ENCODE measurements at places on chromosomes 1 and 21. TPM values are rescaled to one million over a fixed set of nuclear protein-coding genes. Genes with fewer than 3 reads are reported as not detected.

DNA sequence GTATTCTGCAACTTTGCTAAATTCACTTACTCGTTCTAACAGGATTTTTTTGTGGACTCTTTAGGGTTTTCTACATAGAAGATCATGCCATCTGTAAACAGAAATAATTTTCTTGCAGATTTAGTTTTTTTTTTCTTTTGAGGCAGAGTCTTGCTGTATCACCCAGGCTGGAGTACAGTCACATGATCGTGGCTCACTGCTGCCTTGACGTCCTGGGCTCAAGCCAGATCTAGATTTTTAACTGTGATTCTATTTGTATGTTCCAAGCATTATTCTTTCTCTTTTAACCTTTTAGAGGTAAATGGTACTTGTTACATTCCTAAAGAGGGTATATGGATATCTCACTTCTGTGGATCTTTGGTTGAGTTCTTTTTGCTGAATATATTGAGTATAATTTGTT lies 18.6 kb downstream of the FABP3 start:
- DNase-seq: no peak

DNA sequence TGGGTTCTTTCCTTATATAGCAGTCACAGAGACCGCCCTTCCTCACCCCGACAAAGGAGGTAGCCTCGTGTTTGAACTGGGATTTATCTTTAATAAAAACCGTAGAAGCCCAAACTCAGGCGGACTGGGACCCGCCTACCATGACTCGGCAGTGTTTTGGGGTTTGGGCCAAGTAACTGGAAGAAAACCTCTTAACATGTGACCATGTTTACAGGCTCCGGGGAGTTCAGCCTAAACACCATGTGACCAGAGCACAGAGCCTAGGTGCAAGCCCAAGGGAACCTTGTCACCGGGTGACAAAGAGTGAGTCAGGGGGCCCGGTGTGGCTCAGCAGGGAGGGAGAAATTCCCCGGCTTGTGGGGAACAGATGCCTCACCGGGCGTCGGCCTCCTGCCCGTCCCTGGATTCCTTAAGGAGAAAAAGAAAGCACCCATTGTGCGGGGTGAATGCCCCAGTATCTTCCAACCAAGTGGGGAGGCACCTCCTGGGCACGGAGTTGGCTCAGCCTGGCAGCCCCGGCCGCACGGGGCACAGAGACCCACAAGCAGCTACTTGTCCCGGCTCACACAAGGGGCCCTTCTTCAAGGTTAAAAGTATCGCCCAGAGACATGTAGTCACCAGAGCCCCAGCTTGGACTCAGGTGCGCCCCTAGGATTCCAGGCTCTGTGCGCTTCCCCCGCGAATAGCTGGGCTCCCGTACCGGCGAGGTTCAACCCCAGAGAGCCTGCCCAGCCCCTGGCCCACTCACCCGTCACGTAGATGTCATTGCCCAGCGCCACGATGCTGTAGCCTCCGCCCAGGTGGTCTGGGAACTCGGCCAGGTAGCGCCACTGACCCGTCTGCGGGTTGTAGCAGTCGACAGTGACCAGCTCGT lies 1.4 kb downstream of the KLHL21 start:
- no peak for DNase-seq

DNA sequence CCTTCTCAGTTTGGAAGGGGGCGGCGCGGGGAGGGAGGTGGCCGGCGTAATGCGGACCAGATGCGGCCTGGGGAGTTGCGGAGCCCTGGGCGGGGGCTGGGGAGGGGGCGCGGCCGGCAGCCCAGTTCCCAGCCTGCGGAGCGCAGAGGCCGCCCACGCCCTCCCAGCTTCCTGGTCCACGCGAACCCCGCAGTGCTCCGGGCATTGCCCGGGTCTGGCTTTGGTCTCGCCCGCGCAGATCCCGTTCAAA lies 695 bp downstream of the DMBX1 start:
- no peak for DNase-seq

DNA sequence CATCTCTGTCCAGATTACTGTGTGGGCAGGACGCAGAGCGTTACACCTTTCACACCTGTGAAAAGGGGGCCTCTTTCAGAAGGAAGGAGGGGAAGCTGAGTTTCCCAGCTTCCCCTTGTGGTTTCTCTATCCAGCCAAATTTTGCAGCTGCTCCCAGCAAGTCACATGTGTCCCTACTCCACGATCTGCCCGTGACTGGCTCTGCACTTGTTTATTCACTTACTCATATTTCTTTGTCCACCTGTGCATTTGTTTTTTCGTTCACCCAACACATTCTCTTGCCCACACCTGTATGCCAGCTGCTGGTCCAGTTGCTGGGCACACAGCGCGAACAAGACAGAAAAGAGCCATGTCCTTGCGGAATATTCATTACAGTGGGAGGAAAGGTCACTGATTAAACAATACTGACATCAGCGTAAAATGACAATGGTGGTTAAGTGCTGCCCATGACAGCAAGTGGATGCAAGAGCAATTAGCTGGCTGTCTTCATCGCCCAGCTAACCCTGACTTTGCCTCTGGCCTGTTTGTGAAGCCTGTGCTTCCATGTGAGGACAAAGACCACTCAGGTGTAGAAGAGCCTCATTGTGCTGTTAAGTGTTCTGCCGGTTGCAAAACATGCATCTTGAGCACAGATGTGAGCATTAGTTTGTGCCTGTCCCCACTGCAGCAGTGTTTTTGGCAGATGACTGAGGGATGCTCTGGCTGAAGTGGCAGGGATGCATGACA lies 28.6 kb upstream of the NEK2 start:
- no peak for DNase-seq

GRCh38 chr21:21921410-21922232 lies 923.4 kb downstream of the NCAM2 start:
- no peak for DNase-seq

GRCh38 chr21:45620201-45620923 lies 23.2 kb upstream of the PCBP3 start:
- no peak for DNase-seq

DNA sequence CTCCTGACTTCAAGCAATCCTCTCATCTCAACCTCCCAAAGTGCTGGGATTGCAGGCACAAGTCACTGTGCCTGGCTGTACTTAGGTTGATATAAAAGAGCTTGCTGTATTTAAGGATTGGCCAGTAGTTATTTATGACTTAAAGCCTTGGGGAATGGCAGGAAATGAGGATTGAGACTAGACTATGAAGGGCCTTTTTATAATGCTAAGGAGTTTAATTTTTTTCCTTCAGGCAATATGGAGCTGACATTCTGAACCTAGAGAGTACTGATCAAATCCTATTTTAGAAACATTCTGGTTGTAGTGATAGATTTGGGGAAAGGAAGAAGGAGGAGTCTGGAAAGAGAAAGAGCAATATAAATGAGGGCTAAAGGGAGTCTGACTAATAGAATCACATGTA lies 44.7 kb downstream of the MSH4 start:
- DNase-seq: no peak

- no peak for DNase-seq
Observed at GRCh38 chr1:28291711-28292110, 32.4 kb downstream of the SESN2 start.

GRCh38 chr1:33335020-33335419 lies 14.1 kb upstream of the A3GALT2 start:
- no peak for DNase-seq

DNA sequence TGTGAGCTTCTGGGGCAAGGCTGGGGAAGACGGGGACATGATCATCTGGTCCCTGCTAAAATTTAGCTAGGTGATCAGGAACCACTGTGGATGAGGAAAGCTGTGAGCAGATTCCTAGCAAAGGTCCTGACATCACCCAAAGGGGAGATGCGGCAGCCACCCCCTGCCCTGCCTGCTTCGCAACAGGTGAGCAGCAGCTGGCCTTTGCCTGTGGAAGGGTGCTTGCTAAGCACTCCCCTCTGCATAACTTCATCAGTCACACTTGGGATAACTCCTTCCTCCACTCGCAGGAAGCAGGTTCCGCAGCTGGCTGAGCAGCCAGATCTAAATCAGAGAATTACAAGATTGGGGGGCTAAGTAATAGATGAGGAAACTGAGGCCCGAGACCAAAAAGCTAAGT lies 51.2 kb downstream of the KCNN3 start:
- no peak for DNase-seq

GRCh38 chr21:37636152-37636860 lies 269.7 kb downstream of the DYRK1A start:
- DNase-seq: no peak

DNA sequence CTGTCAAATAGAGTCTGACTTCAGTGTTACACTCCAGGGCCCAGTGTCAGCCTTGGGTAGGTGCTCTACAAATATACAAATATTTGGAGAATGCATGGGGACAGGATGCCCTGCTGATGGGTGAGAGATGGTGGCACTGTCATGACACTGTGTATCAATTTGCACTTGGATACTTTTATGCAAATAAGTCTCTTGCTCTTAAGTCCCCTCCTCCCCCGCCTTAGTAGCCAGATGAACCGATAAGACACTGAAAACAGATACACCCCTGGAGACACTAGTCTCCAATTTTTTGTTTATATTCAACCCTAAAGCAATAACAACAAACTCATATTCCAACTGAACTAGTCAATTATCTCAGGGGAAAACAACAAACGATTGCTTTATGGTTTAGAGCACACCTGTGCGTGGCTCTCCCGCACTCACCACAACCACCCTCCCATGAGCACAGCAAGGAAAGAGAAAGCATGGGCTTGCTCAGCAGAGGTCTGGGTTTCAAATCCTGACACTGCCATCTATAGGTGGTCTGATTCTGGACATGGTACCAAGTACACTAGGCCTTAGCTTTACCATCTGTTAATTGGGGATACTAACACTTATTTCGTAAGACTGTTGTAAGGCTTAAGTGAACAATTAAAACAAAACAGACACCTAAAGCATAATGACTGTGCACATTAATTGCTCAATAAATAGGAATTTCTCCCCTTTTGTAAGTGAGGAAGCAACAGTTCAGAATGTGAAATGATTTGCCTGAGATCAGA lies 50.3 kb downstream of the HIVEP3 start:
- no peak for DNase-seq

DNA sequence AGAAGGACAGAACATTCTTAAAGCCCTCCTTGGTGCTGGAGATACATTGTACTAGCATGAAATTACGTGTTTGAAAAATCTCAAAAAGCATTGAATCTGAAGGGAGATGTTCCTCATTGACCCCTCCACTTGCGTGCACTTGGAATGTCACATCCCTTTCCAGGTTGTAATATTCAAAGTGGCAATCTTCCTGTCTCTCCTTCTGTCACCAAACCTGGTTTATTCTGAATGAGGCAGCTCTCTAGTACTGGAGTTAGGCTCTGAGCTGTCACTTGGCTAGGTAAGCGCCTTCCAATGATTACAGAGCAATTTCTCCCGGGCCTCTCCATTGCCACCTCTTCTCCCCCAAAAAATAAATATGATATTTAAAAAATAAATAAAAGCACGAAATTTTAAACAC lies 855 bp downstream of the DSCAM start:
- DNase-seq: no peak

DNA sequence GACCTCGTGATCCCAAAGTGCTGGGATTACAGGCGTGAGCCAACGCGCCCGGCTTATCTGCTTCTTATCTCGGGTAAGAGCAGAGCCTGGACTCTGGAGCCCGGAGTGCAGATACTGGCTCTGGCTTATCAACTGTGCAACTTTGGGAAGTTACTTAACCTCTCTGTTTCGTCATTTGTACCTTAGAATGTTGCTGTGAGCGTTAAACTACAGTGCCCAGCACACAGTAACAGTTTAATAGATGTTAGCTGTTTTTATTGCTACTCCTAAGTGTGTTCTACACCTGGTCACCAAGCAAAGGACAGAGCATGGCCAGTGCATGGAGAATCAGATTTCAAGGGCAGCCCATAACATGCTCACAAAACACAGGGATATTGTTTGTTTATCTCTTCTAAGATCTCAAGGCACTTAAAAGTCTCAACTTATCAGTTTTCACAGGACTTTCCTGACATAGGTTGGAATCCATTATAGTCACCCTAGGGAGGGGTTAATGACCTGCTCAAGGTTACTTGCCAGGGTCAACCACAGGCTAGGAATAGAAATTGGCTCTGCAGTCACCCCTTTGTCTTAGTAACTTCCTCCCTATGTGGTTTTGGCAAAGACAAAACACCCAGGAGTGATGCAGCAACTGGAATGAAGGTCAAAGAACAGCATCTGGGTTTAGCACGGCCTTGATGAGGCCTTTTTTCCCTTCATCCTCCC lies 22.5 kb upstream of the SRP9 start:
- no peak for DNase-seq

GRCh38 chr1:162235241-162235800 lies 141.3 kb downstream of the SPATA46 start:
- DNase-seq: no peak

DNA sequence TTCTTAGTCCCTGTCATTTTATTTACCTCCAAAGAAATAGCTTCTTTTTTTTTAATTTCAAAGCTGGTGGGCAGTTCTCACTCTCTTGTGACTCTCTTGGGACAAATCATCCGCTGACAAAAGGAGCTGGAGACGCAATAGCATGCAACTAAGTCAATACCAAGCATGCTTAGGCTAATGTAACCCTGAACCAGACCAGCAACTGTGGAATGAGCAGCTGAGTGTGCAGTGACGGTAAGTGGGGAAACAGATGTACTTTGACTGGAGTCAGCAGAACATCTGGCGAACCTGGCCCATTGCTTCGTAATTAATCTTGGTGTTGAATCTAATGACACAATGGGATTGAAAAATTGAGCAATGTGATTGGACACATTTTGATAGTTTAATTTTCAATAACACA lies 280.7 kb upstream of the PLXNA2 start:
- DNase-seq: peak; percentile 11

The FRRS1 gene
- total RNA-seq: 5.6 TPM

The FAM110D gene
- 0.48 TPM for total RNA-seq

The CR2 gene
- total RNA-seq: 4.1 TPM

The RAB42 gene
- 13.6 TPM for total RNA-seq

The EXTL2 gene
- 49.6 TPM for total RNA-seq

The AMY1A gene
- total RNA-seq: not detected

The NBPF6 gene
- not detected for total RNA-seq

The RSPH1 gene
- not detected for total RNA-seq

The CA6 gene
- total RNA-seq: not detected

Measured in H1 (cell line).